Forelimb muscle (tissue), 1 donor: ENCODE measurements at places on chromosomes 2 and 18. TPM values are rescaled to one million over a fixed set of nuclear protein-coding genes. Genes with fewer than 3 reads are reported as not detected.

DNA sequence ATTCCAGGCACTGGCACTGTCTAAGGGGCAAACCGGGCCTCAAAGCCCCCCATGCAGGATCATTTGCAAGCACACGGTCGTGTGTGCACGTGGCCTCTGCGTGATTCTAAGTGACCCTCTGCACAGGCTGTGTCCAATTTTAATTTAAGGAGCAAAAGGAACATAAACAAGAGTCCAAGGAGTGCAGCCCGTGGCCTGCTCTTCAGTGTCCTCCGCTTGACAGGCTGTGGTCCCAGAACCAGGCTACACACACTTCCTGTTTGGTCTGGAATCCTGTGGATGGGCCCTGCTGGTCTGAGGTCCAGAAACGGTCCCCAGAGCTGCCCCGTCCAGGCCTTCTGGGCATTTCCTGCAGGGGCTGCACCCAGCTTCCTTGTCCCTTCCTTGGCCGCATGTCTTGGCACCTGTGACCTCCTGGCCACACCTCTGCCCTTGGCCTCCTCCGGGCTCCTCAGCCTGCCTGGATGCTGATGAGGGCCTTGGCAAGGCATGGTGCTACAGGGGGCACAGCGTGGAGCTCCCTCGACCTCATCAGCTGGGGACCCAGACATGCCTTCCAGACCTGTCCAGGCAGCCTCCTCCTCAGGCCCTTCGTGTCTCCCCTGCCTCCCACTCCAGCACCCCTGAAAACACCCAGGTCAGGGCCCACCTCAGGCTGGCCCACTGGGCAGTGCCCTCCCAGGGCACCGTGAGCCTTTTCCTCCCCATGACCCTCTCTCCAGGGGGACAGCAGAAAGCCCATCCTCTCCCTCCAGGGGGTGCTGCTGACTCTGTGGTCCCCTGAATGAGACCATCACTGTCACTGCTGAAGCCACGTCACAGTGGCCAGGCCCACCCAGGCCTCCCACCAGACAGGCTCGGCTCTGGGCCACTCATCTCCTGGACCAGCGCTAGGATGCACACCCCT, 136.4 kb upstream of the GPC1 start:
- DNase-seq: no peak

DNA sequence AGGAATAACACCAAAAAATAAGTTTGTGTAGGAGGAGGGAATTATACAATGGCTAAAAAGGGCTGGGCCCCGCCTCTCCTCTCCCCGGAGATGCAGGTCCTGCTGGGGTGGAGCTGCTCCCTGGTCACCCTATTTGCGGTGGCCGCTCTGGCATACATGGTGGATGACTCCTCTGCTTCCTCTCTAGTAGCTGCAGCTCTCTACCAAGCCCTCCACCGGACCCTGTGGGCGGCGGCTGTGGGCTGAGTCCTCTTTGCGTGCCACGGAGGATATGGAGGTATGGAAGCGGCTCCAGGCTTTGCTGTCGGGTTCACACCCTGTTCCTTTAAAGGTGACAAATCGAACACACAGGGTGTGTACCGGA, 77.1 kb upstream of the SEC11C start:
- DNase-seq: no peak

The GCKR gene
- polyA plus RNA-seq: not detected

The DSG1 gene
- polyA plus RNA-seq: not detected

DNA sequence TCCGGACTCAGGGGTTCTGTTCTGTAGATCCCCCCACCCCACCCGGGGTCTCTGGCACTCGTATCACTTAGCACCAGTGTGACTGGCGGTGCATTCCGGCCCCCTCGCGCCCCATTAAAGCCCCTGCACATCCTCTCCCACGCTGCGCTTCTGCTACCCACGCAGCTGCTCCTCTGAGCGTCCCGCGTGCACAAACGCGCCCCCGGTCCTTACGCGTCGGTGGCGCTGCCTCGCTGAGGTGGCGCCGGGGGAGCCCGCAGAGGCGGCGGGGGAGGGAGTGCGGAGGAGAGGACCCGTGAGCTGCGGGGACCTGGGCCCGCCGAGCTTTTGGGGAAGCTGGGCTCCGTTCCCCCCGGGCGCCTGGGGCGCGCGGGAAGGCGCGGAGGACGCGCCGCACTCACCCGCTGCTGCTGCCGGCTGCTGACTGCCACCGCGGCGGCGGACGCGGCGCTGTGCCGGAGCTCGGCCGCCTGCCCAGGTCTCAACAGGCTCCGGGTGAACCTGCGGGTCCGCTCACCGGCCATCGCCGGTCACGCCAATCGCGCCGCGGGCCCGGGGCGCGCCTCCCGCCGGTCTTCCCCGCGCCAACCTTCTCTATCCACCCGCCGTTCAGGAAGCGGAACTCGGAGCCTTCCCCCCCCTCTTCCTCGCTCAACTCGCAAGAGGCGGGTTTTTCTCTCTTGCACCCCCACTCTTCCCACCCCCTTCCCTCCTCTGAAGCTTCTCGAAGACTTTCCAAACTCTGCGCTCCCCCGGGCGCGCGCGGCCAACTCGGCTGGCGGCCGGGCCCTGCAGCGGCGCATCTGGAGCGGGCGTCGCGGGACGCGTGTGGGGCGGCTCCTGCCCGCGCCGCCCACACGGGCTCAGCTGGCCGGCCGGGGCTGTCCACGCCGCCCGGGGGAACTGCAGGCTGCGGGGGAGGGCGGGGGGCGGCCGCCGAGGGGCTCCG, at the start of gene DOCK10:
DOCK10 (minus strand) TSS at position 618 of the 949 bp plus-strand sequence; CDS start at position 524, 94 bp downstream.
- no peak for DNase-seq

DNA sequence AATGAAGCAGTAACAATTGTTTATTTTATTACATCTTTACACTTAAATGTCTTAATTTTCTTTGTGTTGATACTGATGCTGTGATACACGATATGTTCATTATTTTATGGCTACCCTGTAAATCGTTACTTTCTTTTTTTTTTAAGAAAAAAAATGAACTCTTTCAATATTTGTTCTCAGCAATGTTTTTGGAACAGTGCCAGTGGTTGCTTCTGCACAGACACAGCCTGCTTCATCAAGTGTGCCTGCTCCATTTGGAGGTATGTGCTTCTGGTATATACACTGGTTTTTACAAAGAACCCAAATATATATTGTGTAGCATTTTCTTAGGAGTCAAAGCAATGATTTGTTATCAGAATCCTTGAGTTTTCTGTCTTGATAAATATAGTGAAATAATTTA, 62.2 kb upstream of the SCYGR2 start:
- DNase-seq: no peak

The LYPD6 gene
- polyA plus RNA-seq: 2.3 TPM

GRCh38 chr2:143473216-143473615, 344.0 kb downstream of the ARHGAP15 start:
- DNase-seq: no peak

- DNase-seq: no peak
Observed at GRCh38 chr2:172285010-172285621, 142.3 kb upstream of the ITGA6 start.

- no peak for DNase-seq
Observed at GRCh38 chr2:102140377-102140776, 2.2 kb upstream of the IL1R1 start.

DNA sequence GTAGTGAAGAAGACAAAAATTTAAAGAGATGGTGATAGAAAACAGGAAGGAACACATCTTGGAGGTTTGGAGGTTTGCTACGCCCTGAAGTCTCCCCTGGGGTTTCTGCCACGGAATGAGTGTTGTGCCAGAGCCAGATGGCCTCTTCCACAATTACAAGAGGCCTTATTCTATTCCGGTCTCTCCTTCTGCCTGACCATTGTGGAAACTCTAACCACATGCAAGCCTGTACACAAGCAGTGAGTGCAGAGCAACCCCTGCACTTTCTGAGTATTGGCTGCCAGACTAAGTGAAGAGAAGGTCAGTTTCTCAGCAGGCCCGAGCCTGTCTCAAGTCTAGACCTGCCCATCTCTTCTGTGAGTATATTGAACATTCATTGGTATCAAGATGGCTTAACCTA, 22.7 kb upstream of the MYO1B start:
- no peak for DNase-seq

The POTEC gene
- not detected for polyA plus RNA-seq
